Effector CD8-positive, alpha-beta T cell (primary cell): ENCODE measurements at places on chromosomes 1 and 21.

DNA sequence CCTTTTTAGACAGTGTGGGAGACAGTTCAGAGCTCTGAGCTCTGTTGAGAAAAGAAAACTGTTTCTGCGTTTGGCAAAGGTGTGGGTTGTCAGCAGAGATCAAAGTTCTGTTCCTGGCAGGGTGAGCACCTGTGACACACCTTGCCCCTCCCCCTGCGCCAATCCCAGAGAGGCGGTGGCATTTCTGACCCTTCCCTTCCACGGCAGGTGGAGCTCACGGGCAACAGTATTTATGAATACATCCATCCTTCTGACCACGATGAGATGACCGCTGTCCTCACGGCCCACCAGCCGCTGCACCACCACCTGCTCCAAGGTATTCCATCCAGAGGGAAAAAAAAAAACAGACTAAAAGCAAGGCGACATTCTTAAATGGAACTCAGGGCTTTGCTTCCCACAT is 20.7 kb downstream of the SIM2 start:
- no peak for DNase-seq

DNA sequence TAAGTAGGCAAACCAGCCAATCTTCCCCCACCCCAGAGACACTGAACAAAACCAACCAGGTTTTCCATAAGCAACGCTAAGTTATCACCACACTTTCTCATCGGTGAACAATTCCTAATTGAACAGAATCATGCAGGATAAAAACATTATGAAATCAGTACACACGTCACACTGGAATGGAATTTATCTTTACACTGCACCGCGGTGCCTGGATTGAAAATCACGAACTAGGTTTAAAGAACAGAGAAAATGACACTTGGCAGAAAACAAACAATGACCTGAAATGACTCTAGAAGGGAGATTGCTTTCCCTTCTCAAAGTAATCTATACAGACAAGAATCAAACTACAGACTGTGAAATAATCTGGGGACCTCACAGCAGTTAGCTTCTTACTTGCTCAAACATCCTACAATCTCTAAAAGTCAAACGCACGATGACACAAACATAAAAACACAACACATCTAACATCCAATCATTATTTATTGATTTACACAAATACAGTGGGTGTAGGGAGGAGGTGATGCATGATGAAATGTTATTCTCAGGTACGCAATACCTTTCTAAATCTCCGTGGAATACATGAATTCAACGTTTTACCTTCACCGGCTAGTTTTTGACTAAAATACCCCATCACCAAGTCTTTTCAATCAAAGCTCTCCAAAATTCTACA is 1.9 kb downstream of the EIF4G3 start:
- DNase-seq = no peak

GRCh38 chr1:197981561-197981960 is 64.4 kb downstream of the LHX9 start:
- no peak for DNase-seq

- no peak for DNase-seq
Measured at GRCh38 chr1:207962716-207963426, 51.9 kb upstream of the CD34 start.

DNA sequence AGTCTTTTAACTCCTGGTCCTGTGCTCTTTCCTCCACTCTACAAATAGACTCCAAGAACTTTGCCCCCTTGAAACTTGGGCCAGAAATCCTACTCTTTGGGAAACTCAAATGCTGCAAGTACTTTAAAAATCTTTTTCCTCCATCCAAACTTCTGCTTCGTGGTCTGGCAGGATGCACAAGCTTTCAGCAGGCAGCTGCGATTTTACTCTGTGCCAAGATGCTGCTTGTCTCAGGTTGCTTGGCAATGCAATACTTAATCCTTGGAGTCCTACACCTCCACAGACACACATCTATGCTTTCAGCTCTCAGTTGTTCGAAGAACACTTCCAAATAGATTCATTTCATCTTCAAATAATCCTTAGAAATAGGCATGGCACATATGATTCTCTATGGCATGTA is 435.3 kb upstream of the USP24 start:
- DNase-seq = no peak

DNA sequence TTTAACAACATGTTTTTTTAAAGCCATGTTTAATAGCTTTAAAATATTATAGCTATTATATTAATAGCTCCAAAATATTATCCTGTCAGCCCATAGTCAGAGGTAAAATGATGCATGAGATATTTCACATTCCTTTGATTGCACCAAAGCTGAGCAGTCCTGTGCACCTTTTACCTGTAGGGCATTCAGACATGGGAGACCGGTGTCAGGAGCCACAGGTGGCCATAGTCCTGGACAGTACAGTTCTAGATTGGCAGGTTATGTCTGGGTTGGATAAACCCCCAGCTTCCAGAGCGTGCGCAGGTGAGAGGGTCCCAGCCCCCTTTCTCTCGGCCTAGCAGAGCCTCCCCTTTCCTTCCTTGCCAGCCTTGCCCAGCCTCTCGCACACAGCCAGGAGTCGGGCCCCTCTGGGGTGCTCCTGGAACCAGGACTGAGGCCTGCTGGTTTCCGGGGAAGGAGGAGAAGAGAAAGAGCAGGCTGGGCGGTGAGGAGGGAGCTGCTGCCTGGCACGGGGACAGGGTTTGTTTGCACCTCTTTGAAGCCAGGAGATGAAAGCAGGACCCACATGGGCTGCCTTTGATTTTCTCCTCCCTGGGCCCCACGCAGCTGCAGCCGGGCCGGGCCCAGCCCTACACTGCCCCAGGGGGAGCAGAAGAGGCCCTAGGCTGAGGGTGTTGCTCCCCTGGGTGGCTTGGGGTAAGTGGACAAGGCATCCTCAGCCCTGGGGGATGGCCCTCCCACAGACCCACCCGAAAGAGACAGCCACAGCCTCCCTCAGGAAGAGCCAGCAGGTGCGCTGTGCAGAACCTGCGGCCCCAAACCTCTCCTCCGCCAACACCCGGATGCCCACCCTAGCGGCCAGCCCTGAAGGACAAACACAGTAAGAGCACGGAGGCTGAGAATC is 75.2 kb upstream of the TARDBP start:
- no peak for DNase-seq

DNA sequence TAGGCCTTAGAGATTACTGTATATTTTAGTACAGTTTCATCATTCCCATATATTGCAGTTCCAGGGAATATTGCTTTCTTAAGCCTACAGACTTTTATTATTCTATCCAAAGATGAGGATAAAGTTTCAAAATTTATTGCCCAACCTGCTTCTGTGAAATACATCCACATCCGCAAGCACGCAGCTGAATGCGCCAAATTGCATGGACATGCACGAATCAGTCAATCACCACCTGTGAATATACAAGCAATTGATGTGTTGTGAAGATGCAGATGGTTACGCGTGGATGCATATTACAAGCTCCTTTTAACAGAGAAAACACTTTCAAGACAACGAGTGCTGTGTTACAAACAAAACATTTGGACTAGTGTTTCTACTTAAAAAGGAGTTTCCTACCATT is 577.8 kb upstream of the PLXNA2 start:
- DNase-seq = no peak

DNA sequence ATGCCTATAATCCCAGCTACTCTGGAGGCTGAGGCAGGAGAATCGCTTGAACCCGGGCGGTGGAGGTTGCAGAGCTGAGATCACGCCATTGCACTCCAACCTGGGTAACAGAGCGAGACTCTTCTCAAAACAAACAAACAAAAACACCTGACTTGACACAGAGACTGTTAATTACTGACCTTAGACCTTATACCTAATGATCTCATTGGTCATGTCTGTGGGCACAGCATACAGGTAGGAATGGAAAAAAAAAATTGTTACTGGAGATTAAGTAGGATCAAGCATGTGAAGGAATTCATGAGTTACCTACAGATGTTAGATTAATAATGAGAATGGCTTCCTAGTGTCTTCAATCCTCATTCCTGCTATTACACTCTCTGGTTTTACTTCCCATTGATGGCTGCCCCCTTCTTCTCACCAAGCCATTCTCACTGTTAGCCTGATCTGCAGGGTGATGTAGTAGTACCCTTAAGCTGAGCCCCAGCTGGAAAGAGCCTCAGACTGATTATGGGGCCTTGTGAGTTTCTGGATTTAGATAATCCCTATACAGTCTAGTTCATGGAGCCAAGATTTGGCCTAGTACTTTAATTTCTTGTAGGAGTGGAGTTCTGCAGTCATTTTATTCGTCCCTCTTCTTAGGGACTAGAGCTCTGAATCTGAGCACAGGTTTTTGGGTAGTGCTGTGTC is 8.8 kb downstream of the TBCE start:
- no peak for DNase-seq

DNA sequence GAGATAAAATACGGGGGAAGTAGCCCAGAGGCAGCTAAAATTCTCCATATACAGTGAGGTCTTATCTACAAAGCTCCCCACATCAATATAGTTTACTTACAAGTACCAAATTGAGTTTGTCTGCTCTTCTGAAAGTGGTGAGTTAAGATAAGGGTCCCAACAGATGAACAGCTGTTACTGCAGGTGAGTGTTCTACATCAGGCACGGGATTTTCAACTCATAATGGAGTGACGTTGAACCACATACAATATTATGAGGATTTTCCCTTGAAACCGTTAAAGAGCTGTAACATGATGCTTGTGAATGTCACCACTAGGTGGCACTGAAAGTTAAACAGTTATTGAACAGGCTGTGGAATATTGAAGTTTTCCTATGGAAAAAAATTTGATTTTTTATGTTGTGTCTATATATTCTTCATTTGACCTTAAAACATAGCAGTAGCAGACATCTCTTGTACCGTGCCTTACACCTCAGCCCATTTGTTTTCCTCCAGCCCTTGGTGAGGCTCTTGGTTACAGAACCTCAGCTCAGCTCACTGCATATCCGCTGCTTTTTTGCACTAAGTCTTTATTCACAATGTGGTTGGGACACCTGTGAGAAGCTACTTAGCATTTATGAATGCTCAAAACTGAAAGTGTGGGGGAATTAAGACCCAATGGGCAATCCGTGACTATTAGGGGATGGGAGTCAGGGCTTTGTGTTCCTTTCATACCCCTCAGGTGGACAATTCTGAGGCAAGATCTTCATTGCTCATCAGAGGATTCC is 23.2 kb downstream of the CD1D start:
- DNase-seq = no peak

GRCh38 chr1:186325239-186325638 is 49.8 kb downstream of the TPR start:
- DNase-seq = no peak
